ENCODE measurements at places on chromosomes 6 and 20. TPM values are rescaled to one million over a fixed set of nuclear protein-coding genes. Genes with fewer than 3 reads are reported as not detected.

DNA sequence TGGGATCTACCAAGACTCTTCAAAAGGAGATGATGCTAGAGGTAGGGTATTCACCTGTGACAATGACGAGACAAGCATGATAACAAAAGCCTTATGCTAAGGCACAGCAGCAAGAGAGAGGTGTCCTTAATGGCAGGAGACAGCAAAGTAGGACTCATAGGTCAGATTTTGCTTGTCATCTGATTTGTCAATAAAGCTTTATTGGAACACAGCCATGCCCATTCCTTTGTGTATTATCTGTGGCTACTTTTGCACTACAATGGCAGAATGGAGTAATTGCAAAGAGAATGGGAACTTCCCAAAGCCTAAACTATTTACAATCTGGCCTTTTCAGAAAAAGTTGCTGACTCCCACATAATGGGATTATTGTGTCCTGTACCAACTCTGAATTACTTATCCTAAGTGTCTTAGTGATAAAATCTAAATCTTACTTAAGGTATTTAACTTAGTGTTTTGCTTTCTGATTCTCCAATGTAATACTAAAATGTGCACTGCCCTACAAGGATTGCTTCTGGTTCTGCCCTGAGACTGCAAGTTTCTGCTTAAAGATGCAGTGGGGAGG is 221.6 kb downstream of the CDC5L start:
- no peak for DNase-seq

DNA sequence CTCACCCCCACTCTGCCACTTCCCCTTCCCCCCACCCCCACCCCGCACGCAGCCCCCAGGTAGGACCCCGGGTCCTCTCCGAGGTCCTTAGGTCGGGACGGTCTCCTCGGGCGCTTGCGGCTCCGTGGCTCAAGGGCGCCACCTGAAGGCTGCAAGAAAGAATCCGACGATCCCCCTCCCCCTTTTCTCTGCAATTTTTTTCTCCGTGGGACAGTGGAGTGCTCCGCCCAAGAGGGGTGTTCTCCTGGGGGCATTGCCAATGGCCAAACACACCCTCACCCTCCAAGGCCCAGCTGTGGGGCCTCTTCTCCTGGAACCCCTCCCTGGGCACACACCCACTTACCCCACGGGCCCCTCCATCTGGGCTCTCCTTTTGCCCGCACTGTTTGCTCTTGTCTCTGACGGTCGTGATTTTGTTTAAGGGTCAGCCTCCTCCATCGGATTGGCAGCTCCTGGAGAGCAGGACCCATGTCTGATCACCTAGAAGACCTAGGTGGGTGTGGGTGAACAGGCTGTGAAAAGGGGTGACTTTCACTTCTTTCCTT is 1.1 kb upstream of the TMEM74B start:
- peak; percentile 21 for DNase-seq

DNA sequence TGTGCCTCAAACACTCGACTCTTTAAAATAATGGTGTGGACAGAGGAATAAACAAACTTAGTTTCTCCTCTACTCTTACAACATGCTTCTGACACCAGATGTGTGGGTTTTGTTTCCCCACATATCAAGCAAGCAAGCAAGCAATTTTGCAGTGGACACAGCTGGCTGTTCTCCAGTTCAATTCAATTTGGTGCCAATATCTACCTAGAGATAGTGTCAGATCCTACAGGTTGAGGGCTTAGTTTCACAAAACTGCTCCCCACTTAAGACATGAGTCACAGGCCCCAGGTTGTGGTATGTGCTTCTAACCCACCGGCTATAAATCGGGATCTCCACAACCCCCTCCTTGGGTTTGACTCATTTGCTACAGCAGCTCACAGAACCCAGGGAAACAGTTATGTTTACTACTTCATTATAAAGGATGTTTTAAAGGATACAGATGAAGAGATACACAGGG is 131.4 kb upstream of the TRAF3IP2 start:
- DNase-seq, result no peak

DNA sequence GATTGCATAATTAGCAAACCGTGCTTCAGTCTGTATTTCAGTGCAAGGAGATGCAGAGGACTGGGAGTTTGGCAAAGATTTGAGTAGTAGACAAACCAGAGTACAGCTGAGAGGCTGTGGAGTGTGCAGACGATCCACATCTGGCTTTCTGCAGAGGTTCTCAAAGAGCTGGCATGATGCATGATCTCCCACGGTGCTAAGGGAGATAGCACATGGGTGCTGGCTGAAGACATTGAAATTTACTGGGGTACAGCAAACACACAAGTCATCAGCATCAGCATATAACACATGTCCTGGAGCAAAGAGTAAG is 79.0 kb upstream of the FAM184A start:
- DNase-seq, result no peak

GRCh38 chr20:1555952-1556351 is 1.6 kb downstream of the SIRPD start:
- no peak for DNase-seq

GRCh38 chr6:9085054-9085708 is 649.8 kb upstream of the SLC35B3 start:
- no peak for DNase-seq

DNA sequence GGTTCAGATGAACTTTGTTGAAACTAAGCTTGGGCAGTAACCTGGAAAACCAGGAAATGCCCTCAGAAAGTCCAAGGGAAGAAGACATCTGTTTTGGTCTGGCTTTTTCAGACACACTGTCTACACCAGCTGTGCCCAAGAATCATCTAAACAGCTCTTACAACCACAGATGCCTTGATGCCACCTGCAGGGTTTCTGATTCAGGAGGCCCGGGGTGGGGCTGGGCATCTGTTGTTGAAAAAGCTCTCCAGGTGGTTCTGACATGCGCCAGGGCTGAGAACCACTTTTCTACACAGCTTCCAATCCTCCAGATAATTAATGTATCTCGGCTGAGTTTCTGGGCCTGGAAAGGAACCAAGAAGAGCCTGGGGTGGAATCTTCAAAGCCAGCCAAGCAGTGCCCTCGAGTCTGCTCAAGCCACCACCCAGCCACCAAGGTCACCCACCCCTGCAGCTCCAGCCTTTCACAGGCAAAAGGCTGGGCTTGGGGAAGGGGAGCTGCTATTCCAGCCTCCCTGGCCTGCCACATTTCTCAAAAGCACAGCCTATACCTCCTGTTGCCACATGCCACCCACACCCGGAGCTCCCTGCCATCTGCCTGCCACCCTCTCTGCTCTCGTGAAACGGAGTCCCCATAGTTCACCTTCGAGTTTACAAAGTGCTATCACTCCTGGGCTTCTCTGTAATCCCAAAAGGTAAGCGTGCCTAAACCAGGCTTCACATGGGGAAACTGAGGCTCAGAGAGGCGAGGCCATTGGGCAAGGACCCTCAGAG is 9.4 kb downstream of the MDGA1 start:
- peak; percentile 68 for DNase-seq

DNA sequence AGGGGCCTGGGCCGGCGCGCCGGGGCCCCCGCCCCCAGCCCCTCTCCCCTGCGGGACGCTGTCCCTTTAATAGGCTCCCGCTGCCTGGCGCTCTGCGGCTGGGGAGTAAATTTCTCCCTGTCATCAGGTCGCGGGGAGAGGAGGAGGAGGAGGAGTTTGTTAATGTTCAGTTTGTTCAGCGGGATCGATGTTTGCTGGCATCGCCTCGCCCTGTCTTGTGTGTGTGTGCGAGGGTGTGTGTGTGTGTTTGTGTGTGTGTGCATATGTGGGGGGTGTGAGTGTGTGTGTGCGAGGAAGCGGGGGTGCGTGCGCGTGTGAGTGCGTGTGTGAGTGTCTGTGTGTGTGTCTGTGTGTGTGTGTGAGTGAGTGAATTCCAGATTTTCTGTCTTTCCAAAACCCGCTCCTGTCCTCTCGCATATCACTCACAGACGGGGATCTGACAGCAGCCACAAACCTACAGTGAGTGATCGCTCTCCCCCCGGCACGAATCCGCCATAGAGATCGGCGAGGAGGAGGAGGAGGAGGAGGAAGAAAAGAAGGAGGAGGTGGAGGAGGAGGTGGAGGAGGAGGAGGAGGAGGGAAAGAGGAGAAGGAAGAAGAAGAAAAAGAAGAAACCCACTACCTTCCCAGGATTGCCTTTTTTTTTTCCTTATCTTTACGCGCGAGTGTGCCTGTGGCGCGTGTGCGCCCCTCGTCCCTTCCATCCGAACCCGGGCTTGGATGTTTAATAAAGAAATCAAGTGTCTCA is at the start of gene TSHZ2:
Gene TSHZ2, plus strand, starts transcription at position 169 of the 748 bp plus-strand sequence. CDS start 936 bp downstream, outside the sequence.
- DNase-seq, result no peak

DNA sequence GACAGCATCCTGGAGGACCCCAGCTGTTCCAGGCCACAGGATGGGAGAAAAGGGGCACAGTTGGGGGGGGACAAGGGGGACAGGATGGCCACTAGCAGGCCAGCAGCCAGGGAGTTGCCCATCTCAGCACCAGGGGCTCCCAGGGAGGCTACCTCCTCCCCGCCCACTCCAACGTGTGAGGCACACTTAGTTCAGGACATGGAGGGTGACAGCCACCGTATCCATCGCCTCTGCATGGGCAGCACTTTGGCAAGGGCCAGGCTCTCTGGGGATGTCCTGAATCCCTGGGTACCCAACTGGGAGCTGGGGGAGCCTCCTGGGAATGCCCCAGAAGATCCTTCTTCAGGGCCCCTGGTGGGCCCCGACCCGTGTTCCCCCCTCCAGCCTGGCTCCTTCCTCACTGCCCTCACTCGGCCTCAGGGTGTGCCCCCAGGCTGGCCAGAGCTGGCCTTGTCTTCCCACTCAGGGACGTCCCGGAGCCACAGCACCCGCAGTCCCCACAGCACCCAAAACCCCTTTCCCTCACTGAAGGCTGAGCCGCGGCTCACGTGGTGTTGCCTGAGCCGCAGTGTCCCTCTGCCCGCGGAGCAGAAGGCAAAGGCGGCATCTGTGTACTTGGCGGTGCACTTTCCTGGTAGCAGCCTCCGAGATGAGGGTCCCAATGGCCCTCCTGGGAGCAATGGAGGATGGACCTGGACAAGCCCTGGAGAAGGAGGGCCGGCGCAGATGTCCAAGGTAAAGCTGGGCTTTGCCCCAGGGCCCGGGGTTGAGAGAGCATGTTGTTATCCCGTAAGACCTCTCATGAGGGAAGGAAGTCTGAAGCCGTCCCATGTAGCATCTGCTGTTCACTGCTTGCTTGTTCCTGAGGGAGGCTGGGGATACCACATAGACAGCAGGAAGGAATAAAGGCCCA is 30.7 kb downstream of the ZNF831 start:
- DNase-seq, result no peak

- no peak for DNase-seq
Measured at GRCh38 chr6:44666324-44666723, 278.8 kb downstream of the CDC5L start.

GRCh38 chr20:63086421-63087235 is 79.9 kb upstream of the BHLHE23 start:
- DNase-seq, result no peak

- peak; percentile 26 for DNase-seq
Measured at GRCh38 chr20:44083220-44083933, 103.6 kb downstream of the JPH2 start.

GRCh38 chr6:117508450-117508971 is 26.0 kb downstream of the DCBLD1 start:
- no peak for DNase-seq

DNA sequence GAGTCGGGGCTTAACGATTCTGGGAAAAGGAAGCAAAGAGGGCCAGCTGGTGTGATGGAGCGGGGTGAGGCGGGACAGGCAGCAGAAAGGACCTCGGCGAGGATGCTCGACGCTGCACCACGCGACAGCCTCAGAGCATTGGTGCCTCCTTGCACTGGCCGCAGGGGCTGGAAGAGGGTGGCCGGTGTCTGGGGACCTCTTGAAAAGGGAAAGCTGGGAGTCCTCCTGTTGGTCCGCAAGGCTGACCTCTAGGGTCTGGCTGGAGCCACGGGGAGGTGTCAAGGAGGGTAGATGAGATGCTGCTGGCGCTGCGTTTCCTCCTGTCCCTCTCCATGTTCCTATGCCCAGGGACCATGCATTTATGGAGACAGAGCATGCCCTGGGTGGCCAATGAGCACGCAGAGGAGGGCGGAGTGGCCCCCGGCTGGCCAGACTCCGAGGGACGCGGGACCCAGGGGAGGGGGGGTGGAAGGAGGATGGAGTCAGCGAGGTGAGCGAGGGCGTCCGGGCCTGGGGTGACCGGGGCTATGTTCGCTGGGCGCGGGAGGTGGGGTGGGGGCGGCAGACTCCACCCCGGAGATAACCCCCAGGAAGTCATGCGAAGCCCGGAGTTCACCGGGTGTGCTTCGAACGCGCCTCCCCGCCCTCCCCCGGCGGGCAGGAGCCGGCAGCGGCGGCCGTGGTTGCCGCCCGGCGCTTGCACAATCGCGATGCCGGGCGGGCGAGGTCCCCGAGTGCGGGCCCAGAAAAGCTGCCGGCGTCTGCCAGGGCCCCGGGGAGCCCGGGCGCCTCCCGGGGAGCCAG is at the start of gene CYP24A1:
Gene CYP24A1, minus strand, starts transcription at position 334 of the 804 bp plus-strand sequence. CDS start 407 bp downstream, outside the sequence.
- DNase-seq, result no peak

GRCh38 chr6:54096811-54097210 is 14.4 kb upstream of the MLIP start:
- no peak for DNase-seq

Gene C20orf141
- not detected for total RNA-seq

Gene OPRL1
- total RNA-seq, result 5.0 TPM

Gene ZC2HC1B
- total RNA-seq, result not detected

Gene AIF1
- total RNA-seq, result 57.5 TPM

Gene CNR1
- not detected for total RNA-seq

Gene BPIFB4
- not detected for total RNA-seq

Gene VWA7
- 1.7 TPM for total RNA-seq

Gene CRIP3
- total RNA-seq, result not detected

Gene PTPRK
- not detected for total RNA-seq
